Non-pigmented ciliary epithelial cell (primary cell): ENCODE measurements at places on chromosomes 16 and 17.

DNA sequence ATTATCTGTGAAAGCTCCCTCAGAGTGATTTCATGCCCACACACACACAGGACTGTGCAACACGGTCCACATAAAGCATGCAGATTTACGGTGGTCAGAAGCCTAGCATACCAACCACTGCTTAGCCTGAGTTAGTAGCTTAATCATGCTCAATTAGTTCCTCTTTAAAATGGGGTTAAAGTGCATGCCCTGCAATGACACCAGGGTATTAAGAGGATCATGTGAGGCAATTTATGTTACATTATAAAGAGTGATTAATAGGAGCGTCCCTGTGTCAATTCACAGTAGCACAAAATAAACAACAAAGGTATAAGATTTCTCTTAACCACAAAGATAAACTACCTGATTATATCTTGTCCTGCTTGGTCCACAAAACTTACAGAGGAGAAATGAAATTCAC is 39.8 kb downstream of the C17orf67 start:
- no peak for DNase-seq

DNA sequence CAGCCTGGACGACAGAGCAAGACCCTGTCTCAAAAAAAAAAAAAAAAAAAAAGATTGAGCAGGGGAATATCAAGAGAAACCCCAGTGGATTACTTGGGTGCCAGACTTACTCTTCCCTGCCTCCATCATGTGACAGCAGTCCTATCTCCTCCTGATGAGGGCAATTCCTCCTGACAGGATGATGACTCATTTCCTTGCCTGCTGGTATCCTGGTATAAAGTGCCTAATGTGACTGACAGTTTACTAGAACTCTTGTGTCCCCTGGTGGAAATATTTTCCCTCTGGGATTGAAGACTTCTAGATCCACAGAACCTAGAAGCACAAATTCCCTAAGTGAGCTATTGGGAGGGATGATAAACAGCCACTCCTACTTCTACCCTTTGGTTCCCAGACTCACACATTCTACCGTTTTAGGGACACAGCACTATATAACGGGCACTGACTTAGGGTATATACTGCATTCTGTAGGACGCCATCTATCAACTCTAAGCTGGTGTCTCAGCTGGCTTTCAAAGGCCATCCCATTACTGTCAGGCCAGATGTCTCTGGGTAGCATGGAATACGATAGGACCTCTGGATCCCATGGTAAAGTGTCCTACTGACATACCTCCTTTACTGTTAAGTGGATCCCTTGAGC is 114.6 kb upstream of the MED13 start:
- peak; percentile 10 for DNase-seq

- DNase-seq, result no peak
Measured at GRCh38 chr17:67456103-67456502, 79.0 kb downstream of the PITPNC1 start.

DNA sequence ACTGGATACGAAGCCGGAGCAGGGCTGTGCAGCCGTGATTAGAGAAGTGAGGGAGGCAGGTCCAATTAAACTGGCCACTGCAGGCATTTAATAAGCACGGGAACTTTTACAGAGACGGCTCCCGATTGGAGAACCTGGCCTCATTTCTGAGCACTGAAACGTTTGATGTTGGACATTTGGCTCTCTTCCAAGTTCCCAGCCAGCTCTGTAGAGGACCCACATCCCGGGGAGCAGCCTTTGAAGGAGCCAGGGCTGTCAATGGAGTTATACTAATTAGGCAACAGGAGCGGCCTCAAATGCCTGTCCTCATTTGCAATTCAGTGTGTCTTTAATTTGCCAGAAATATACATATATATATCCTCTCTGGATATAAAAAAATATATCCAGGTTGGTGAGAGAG is 499.4 kb upstream of the C16orf82 start:
- DNase-seq, result no peak

DNA sequence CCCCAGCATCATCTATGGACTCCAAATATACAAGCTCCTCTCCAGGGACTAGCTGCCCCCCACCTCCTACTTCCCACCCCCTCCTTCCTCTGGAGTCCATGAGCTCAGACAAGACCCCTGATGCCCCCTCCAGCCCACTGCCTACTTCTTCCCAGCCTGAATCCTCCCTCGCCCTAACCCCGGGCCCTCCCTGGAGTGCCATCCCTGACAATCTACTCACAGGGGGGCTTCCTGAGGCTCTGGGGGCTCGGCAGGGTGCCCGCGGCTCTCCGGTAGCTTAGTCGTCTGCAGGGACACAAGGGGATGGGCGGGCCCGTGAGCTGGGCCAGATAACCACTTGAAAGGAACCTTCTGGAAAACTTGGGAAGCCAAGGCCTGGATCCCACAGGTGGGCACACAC is 15.1 kb downstream of the MPP3 start:
- no peak for DNase-seq

DNA sequence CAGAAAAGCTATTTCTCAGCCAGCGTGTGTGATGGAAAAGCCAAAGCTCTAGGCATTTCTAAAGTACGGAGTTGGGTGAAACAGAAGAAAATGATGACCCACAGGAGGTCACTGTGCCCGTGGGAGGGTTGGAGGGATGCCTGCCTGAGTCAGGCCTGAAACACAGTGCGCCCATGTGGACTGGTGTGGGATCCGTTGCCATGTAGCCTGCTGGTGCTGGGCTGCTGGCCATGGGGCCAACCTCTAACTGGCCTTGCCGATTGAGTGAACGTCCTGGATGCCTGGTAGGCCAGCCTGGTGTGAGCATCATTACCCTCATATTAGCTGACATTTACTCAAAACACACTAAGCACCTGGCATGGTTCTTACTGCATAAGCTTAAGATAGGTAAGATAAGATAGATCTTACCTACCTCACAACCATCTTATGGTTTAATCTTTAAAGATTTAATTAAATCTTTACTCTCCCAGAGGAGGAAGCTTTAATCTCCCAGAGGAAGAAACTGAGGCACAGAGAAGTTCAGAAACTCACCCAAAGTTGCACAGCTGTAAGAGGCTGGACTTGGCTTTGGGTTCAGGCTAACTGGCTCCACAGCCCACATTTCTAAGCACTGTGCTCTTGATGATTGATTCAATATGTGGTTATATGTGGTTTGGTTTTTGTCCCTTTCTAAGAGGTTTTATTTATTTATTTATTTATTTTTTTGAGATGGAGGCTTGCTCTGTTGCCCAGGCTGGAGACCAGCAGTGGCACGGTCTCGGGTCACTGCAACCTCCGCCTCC is 15.7 kb downstream of the MGAT5B start:
- DNase-seq, result no peak
